Cerebellum (tissue), 4 donors: ENCODE measurements at places on chromosomes 2 and 18.

DNA sequence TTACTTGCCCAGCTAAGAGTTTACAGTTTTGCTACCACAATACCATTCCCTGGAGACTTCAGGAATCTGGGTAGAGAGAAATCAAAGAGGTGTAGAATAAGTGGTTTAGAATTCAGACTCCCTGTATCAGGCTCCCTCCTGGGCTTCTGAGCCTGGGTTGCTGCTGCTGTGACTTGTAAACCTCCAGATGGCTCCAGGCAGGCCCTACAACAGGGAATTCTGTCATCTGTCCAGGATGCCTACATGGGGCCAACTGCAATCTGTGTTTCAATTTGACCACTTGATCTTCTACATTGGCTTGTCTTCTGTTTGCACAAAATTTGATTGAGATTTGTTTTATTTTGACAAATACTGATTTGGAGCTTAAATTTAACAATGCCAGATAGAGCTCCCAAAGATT is 183.9 kb downstream of the RAD51AP2 start:
- DNase-seq, result peak; percentile 64

DNA sequence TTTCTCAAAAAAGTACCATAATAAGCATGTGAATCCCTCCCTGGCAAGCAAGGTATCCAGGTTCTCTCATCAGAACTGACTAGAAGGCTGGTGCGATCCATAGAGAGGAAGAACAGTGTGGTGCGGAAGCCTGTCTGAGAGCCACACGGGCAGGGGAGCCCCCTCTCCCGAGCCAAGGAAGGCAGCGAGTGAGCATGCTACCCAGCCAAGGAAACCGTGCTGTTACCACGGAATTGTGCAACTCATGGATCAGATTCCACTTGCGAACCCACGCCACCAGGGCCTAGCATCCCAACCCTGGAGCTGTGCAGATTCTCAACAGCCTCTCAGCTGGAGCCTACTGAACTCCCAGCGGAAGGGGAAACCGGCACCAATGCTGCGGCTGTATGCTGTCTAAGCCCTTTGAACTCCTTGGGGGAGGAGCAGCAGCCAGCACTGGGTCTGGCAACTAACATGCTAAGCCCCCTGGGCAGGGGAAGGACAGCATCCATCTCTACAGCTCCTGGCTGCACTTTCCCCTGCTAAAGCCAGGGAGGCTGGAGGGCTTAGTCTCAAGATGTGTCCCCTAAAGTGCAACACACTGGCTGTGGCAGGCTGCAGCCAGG is 823.1 kb downstream of the EPHA4 start:
- DNase-seq, result no peak

GRCh38 chr18:21439431-21439846 is 161.1 kb downstream of the ESCO1 start:
- no peak for DNase-seq

- no peak for DNase-seq
Measured at GRCh38 chr2:75560768-75561565, at the start of gene EVA1A. TSS of gene EVA1A (minus strand) at chr2:75560939. CDS start at chr2:75518140, 42,799 bp downstream.

GRCh38 chr18:31983976-31984375 is 34.6 kb upstream of the RNF125 start:
- no peak for DNase-seq

- no peak for DNase-seq
Measured at GRCh38 chr18:8800445-8800844, 95.1 kb downstream of the MTCL1 start.
